Stomach (tissue), 19 donors: ENCODE measurements at places on chromosomes 7 and 10. TPM values are rescaled to one million over a fixed set of nuclear protein-coding genes. Genes with fewer than 3 reads are reported as not detected.

The KCNH2 gene
- polyA plus RNA-seq, result 13.4 TPM

The WDFY4 gene
- polyA plus RNA-seq, result 0.15 TPM

The EBLN1 gene
- polyA plus RNA-seq, result not detected

The MEIG1 gene
- polyA plus RNA-seq, result not detected
